ENCODE measurements at places on chromosomes 13 and 19.

DNA sequence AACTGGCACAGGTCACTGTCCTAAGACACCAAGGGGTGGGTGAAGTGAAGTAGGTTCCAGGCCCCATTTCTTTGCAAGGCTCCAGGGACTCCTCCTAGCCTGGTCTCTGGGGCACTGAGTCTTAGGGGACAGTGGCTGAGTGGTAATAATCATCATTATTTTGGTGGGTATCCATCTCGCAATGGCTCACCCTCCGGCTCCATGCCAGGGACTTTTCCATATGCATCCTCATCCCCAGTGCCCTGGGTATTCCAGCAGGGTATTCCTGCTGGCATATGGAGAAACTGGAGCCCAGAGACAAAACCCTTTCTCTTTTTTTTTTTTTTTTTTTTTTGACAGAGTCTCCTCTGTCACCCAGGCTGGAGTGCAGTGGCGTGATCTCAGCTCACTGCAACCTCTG is 2.5 kb downstream of the PDE4A start:
- no peak for DNase-seq

- DNase-seq = no peak
Measured at GRCh38 chr13:113187883-113188665, 20.4 kb downstream of the PCID2 start.

DNA sequence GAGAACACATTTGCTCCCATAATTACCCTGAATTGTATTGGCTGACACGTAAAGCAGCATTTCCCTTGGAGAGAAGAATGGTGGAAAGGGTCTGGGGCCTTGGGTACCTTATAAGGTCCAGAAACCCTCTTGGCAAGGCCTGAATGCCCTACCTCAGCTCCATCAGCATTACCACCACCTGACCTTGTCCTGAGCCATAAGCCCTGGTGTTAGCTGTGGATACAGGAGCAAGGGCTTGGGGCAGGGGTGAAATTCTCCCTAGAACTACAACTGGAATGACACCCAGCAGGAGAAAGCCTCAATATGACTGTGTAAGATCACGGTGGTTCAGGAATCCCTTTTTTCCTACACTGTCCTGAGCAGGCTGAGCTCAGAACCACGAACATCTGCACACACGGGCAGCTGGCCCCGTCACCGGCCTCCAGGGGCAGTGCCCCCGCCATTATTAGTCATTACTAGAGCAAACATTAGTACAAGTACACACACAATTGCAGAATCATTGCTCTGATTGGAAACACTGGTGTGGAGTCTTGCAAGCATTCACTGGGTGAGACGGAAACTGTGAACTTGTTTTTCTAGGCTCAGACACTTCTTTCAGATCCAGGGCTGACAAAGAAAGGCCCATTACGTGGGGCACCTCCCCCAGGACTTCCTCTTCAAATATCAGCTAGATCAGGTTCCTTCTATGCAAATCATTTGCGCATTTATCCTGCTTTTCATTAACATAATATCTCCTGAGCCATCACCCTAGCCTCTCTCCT is 26.8 kb upstream of the MTIF3 start:
- no peak for DNase-seq

DNA sequence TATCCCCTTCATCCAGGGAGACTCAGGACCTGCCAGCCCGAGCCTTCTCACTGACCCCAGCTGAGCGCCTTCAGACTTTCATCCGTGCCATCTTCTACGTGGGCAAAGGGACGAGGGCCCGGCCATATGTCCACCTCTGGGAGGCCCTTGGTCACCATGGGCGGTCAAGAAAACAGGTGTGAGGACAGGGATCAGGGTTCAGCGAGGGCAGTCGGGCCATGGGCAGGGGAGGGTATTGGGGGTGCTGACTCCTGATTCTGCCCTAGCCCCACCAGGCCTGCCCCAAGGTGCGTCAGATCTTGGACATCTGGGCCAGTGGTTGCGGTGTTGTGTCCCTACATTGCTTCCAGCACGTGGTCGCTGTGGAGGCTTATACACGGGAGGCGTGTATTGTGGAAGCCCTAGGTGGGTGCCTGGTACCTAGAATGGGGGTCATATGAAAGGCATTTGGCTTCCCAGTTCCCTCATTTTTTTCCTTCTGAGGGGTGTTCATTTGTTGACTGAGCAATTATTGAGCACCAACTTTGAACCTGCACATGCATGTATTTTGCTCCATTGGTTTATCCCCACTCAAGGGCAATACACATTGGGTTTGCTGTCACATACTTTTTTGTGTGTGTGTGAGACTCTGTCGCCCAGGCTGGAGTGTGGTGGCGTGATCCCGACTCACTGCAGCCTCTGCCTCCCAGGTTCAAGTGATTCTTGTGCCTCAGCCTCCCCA is 3.9 kb downstream of the ANKLE1 start:
- DNase-seq = no peak

GRCh38 chr19:35560677-35561076 is 2.8 kb downstream of the ATP4A start:
- DNase-seq = no peak

GRCh38 chr13:20492641-20493040 is 33.0 kb downstream of the CRYL1 start:
- DNase-seq = no peak

- DNase-seq = no peak
Measured at GRCh38 chr13:31072041-31072440, 89.7 kb downstream of the HSPH1 start.

DNA sequence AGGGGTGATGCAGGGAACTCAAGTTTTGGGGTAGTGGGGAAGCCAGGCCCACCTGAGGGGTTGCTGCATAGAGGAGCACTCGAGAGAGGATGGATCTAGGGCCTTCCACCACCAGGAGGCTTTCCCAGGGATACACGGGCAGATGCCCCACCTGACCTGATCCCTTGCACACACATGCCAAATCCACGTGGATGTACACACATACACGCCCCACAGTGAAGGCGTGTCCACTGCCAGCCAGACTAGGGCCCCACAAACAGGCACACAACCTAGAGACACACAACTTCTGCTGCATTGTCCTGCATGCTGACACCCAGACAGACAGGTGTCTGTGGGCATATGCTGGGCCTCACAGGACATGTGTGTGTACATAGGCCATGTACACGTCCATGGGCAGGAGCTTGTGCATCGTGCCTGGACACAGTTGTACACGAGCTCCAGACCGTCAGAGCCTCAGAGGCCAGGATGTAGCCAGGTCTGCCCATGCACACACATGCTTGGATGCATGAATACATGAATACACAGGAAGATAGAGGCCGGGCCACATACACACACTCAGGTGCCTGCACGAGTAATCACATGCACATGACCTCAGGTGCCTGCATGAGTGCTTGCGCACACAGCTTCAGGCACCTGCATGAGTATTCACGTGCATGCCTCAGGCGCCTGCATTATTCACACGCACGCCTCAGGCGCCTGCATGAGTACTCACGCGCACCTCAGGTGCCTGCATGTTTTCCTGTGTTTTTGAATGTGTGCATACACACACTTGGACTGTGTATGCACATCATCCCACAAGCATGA is 8.9 kb downstream of the CCDC97 start:
- no peak for DNase-seq

DNA sequence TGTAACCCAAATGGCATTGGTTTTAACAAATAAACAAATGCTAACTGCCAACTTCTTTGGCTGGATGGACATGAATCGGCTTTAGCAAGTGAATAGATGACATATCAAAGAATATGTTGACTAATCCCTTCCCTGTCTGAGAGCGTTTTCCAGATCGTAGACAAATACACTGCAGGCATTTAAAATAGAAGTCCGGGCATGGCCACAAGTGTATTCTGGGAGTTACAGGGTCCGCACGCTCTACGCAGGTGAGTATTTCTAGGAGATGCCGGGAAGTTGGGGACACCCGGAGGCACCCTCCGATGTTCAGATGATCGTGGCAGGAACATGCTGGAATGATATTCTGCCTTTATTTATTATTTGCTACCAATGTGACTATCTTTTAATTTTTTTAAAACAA is 53.2 kb upstream of the ZNF536 start:
- DNase-seq = no peak

- no peak for DNase-seq
Measured at GRCh38 chr13:73324842-73325722, 266.3 kb downstream of the KLF5 start.

GRCh38 chr13:59531571-59532091 is 632.1 kb downstream of the DIAPH3 start:
- DNase-seq = peak; percentile 21

DNA sequence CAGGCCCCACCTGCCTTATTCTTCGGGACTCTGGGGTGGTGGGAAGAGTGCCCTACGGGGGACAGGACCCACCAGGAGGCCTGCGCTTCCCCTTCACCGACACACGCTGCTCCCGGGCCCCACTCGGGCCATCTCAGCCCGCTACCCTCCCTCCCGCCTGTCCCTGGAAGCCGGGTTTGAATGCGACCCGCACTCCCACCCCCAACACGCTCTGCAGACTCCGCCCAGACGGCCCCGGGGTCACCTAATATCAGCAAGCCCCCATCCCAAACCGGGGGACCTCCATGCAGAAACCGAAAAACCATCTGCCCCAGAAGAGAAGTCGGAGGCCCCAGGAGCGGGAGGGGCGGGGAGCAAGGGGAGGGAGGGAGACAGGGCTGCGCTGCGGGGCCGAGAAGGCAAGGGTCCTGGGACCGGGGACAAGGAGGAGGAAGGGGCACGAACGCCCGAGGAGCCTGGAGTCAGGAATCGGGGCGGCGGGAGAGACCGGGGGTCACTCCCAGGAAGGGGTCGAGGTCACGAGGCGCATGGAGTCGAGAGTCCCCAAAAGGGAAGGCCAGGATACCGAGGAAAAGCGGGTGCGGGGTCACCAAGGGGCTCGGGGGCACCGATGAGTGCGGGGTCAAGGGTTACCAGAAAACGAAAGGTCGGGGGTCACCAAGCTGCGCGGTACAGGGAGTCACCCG is 766 bp downstream of the SBNO2 start:
- DNase-seq = no peak

DNA sequence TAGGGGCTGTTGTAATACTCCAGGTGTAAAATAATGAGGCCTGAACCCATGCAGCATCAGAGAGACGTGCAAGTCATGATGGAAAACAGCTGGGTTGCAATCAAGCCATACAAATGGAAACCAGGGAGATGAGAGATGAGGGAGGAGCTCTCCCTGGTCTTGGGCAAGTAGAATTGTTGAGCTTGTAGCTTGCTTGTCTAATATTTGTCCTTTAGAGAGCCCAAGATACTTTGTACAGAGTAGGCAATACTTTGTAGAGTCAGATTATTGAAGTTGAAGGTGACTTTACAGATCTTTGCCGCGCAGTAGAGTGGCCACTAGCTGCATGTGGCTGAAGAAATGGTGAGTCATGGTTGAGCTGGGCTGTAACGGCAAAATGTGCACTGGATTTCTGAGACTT is 8.3 kb downstream of the ATP8A2 start:
- DNase-seq = no peak

DNA sequence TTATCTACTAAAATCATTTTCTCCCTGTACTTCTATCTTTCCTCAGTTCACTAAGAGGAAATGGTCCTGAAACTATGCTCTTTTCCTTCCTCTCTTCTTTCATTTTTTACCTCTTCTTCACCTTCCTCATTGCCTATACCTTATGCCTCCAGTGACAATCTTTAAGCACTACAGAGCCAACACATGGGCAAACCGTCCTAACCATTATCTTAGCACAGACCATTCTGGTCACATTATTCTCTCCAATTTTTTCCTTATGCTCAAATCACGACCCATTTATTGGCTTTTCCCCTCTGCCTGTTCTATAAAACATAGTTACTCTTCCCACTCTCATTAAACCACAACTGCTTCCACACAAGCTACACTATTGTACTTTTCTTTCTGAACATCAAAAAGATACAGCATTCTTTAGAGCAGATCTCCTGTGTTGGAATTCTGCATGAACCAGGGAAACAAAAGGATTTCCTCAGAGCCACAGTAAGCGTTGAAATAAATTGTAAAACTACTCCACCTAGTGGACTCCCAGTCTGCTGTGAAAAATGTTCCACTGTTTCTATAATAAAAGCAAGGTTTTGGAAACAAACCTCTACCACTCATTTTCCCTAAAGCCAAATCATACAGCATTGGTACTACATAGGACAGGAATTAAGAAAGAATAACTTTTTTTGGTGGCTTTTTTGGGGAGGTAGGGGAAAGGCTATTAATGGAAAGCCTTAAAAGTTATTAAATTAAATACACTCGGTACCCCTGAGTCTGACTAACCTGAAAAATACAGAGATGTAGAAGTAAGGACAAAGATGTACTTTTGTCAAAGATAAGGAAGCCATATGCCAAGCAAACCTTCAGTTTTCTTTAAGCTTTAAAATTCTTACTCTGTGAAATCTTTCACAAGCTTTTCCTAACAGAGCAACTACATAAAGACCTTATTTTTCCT is 19.5 kb downstream of the NUFIP1 start:
- DNase-seq = peak; percentile 23

DNA sequence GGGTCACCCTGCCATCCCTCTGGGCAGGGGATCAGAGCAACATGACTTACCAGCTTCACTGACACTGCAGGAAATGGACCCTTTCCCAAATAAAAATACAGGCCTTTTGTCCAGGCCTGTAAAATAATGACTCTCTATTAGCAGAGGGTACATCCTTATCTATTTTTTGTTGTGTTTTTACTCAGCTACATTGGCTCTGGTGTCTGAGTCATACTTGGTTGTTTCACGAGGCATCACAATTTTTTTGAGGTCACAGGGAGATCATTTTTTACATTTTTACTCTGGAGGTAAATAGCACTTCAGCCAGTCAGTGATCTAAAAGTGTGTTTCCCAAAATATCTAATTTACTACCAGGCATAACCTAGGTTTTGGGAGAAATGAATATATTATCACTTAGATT is 6.9 kb upstream of the HTR2A start:
- no peak for DNase-seq

DNA sequence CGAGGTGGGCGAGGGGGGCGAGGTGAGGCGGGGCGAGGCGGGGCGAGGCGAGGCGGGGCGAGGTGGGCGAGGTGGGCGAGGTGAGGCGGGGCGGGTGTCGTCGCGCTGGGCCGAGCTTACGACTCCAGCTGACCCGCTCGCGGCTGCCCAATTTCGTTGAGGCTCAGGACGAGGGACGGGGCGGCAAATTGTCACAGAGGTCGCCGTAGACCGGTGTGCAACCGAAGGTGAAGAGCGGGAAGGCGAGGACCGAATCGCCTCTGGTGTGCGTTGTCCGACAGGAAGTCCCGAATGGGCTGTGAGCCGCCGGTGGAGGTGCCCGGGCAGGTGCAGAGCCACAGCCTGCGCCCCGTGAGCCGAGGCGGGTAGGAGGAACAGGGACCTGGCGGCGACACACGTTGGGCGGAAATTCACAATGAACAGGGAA is at the start of gene LACC1:
Gene LACC1, plus strand, starts transcription at position 150 of the 427 bp plus-strand sequence. CDS start 1,082 bp downstream, outside the sequence.
- DNase-seq = no peak

DNA sequence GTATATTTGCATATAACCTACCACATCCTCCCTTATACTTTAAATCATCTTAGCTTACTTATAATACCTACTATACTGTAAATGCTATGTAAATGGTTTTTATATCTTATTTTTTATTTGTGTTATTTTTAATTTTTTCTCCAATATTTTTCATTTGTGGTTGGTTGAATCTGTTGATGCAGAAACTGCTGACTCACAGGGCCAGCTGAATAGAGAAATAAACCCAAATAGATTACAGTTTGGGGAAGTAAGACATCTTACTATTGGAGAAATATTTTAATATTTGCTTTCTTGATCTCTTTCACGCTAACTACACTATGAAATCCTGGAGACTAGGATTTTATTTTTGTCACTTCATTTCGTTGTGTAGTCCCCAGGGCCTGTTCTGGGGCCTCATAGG is 7.1 kb downstream of the SMAD9 start:
- DNase-seq = no peak

GRCh38 chr13:33229446-33230177 is 55.9 kb downstream of the STARD13 start:
- DNase-seq = no peak

All from AG09309 (cell line).